Upper lobe of right lung (tissue), 1 donor: ENCODE measurements at places on chromosomes 1 and 21. TPM values are rescaled to one million over a fixed set of nuclear protein-coding genes. Genes with fewer than 3 reads are reported as not detected.

The AVPR1B gene
- not detected for total RNA-seq

The SPRR1B gene
- not detected for total RNA-seq

The CLEC20A gene
- not detected for total RNA-seq

The IQCC gene
- 1.2 TPM for total RNA-seq

The RAB42 gene
- total RNA-seq: 5.5 TPM

DNA sequence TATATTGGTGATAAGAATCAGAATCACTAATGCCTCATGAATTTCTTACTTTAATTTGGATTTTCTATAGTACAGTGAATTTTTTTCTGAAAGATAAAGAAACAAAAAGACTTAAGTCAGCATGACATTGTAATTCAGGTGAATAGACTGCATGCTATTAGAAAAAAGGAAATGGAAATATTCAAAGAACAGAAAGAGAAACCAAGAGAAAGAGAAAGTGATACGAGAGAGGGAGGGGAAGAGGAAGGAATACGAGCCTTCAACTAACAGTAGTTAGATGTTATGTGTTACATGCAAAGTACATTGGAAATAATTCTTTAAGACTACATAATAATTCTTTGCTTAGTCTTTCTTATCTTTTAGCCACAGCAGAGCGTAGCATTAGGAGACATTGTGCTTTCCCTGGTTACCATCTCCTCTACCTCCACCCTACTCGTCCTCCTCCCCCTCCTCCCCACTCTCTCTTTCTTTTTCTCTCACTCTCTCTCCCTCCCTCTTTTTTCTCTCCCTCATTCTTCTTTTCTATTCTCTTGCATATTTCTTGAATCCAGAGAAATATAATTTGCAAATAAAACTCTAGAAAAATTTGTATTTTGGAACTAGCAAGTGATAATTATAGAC is 46.4 kb upstream of the ADGRL4 start:
- DNase-seq: no peak

DNA sequence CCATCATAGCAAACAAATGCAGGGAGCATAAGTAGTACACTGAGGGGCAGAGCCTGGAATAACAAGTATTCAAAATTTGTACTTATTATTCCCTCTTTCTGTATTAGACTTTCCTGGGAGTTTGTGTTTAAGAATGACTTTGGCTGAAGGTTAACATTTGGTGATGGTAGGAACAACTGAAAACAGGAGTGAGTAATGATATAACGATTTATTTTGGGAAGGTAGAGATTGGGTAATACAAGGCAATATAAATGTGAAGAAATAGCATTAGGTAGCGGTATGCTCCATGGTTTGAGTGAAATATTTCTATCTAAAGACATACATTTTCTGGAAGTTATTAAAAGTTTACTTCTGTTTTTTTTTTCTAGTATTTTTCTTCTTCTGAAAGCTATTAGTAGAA is 18.5 kb upstream of the C1orf21 start:
- no peak for DNase-seq

DNA sequence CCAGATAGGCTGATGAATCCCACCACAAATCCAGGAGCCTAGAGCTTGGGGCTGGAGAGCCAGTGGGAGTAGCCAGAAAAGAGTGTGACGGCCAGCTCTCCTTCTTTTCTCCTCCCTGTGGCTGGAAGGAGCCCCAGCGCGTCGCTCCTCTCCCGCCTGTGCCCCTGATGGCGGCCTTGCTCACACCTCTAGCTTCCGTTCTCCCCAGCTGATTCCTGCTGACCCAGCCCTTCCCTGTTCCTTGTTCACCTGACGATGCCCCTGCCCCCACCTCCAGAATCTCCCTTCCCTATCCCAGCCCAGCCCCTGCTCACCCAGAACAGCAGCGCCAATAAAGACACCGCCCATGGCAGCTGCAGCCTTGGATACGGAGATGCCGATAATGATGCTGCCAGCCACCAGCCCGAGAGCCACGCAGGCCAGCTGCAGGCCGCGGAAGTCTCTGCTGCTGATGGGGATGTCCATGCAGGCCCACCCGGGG is 656 bp downstream of the KNCN start:
- DNase-seq: no peak

DNA sequence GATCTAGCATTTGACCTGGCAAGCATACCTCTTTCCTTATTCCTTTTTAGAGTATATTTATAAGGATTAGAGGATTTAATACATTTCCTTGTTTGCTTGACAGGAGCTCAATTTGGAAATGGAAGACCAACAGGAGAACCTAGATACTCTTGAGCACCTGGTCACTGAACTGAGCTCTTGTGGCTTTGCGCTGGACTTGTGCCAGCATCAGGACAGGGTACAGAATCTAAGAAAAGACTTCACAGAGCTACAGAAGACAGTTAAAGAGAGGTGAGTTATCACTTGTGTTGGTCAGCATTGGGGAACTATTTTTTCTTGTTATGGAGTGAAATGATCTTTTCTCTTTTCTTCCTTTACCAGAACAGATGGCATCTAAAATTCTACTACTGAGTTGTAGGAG is 123.4 kb upstream of the BMP8A start:
- DNase-seq: no peak
